ENCODE measurements at places on chromosomes 7 and 10. TPM values are rescaled to one million over a fixed set of nuclear protein-coding genes. Genes with fewer than 3 reads are reported as not detected.
A peak's percentile ranks its signal among the peaks of the same experiment; 100 is the strongest.

- DNase-seq: no peak
Measured at GRCh38 chr10:24556126-24556749, 167.4 kb downstream of the ARHGAP21 start.

DNA sequence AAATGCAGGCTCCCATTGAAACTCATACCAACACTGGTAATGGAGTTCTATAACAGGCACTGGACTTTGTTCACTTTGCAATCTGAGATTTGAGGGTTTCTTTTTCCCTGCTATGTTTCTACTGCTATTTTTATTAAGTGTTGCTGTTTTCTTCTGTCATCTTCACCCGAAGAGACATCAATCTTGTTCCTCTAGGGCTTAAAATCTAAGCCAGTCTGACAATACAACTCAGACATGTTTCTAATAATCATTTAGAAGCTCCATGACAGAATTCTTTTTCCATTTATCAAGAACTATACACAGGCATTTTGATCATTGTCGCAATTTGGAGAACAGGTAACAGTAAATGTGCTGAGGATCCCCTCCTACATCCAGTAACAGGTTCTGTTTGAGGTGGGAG, 98.5 kb upstream of the GNAI1 start:
- DNase-seq: no peak

DNA sequence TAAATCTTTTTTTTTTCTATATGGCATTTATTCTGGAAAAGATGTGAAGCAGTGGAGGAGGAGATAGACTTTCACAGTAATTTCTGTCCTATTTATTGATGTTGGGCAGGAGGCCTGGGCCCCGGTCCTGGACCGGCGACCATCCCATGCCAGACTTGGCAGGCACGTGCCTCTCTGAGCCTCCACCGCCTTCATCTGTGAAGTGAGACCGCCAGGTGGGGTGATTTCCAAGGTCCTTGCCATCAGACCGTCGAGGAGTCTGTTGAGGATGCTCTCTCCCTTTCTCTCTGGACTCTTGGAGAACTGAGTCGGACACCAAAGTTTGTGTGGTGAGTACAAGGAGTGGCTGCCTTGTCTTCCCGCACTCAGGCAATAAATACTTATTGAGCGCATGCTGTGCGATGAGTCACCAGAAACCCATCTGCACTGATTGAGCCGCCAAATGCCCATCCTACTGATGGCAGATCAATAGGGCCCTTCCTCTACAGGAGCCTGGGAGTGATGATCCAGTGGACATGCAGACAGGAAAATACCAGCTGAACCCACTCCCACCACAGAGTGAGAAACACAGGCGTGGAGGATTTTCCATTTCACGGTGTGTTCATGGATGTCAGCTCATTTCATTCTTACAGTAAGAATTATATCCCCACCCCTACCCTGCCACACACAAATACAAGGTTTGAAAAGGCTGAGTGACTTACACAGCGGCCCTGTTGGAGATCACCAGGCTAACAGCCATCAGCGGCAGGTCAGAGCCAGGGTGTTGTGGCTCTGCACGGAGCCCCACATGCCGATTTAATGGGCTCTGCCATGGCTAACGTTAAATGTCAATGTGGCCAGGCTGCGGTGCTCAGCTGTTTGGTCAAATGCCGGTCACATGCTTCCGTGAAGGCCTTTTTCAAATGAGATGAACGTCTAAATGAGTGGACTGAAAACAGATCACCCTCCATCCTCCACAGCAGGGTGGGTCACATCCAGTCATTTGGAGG, 11.5 kb upstream of the PRKAG2 start:
- no peak for DNase-seq

DNA sequence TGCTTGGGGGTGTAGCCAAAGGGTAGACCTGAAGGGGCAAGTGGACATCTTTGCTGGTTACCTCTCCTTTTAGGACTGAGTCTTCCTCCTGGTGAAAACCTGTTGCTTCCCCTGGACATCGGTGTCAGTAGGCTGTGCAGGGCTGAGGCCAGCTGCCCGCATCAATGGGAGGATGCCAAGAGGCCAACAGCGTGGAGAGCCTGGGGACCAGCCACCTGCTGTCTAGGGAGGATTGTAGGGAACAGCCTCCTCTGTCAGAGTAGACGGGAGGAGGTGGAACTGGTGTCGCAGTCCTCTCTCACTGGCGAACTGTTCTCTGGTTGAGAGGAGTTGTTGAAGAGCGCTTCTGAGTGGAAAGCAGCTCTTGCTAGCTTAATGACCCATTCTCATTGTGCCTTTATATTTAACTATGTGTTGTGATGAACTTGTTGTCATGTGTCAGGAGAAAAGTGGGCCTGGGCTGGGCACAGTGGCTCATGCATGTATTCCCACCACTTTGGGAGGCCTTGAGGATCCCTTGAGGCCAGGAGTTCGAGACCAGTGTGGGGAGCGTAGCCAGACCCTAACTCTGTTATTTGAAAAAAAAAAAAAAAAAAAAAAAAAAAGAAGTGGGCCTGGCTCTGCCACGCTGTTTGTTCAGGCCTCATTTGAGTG, 1.8 kb downstream of the SUFU start:
- DNase-seq: no peak

- DNase-seq: no peak
Measured at GRCh38 chr10:34721208-34721840, 93.8 kb downstream of the PARD3 start.

SLC26A3 gene
- total RNA-seq: not detected

GRCh38 chr10:12966067-12966466, 35.4 kb downstream of the CCDC3 start:
- DNase-seq: no peak

GRCh38 chr10:86224354-86225102, 142.1 kb downstream of the GRID1 start:
- no peak for DNase-seq

DNA sequence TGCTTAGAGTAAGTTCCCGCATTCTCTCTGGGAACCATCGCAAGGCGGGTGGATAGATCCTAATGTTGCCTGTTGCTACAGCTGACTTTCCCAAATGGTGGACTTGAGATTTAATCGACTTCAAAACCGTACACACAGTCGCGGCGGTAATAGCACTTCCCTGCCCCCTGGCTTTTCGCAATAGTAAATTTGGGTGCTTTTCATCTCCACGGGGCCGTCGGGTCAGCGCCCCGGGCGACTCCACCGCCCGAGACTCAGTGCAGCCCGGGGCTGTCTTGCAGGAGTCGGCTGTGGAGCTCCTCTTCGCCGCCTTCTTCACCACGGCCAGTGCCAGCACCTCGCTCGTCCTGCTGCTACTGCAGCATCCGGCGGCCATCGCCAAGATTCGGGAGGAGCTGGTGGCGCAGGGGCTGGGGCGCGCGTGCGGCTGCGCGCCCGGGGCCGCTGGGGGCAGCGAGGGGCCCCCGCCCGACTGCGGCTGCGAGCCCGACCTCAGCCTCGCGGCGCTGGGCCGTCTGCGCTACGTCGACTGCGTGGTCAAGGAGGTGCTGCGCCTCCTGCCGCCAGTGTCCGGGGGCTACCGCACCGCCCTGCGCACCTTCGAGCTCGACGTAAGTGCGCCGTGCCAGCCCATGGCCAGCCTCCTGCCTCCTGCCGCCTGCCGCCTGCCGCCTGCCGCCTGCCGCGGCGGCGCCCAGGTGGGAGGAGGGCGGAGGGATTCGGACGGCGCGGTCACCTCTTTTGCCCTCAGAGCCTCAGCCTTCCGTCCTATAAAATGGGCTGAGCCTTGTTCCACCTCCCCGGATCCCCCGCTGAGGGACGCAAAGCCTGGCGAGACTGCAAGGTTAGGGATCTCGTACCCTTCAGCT, 5.3 kb downstream of the CYP26C1 start:
- no peak for DNase-seq

PRSS37 gene
- not detected for total RNA-seq

DNA sequence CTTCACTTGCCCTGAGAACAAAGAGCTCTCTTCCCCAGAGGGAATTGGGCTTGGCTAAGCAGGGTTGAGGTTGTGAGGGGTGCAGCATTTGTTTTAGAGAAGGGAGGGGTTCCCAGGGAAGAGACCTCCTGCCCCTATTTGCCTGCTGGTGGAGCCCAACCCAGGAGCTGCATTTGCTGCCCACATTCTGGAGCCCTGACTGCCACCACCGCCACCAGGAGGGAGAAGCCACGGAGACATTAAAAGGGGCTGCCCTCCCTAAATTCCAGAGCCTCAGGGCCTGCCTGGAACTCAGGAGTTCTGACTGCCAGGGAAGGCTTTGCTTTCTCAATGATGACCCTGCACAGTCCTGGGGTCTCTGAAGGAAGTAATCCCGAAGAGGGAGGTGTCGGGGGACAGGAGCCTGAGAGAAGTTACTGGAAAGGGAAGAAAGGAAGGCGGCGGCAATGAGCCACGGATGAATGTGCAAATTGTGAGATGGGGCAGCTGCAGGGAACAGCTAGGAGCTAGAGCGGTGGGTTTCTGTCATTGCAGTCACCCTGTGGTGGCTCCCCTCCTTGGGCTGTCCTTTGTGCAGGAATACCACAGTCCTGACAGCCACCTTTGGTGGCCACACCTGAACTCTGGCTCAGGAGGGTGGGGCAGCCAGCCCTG, 51.3 kb downstream of the NEURL1 start:
- no peak for DNase-seq

CCL24 gene
- not detected for total RNA-seq

WEE2 gene
- not detected for total RNA-seq

GRCh38 chr7:67890316-67890715, 893.7 kb downstream of the TYW1 start:
- DNase-seq: no peak

- DNase-seq: no peak
Measured at GRCh38 chr7:149625340-149625946, 127.8 kb upstream of the ZNF746 start.

DNA sequence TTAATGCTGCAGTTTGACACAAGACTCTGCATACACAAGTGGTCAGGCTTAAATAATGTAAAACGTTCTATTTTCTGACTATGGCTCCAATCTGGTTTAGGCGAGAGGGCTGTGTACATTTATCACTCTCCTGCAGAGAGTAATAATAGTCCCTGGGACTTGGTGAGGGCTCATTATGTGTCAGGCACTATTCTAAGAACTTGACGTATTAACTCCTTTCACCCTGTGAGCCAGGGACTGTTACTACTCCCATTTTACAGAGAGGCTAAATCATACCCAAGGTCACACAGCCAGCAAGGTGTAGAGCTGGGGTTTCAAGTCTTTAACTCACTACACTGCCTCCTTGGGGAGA, 187.2 kb upstream of the LYZL2 start:
- DNase-seq: no peak

- DNase-seq: no peak
Measured at GRCh38 chr7:102897856-102898531, 14.8 kb upstream of the LRRC17 start.

PLA2G12B gene
- total RNA-seq: not detected

DNA sequence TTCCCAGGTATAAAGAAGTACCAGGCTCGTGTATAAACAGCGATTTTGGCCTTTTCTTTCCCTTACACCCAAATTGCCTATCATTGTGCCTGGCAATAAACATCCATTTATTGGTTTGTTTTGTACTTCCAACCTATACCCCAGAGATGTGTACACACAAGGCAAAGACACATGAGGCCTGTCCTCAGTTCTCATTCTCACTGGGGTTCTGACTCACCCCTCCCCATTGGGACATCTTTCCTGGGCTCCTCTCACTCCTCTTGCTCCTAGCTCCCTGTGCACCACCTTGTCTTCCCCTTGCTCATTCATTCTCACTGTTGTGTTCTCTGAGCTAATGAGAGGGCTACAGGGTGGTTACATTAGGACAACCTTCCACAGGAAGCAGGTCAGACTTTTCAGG, 240.7 kb downstream of the ANK3 start:
- DNase-seq: no peak

ELMO1 gene
- 58.7 TPM for total RNA-seq

DNA sequence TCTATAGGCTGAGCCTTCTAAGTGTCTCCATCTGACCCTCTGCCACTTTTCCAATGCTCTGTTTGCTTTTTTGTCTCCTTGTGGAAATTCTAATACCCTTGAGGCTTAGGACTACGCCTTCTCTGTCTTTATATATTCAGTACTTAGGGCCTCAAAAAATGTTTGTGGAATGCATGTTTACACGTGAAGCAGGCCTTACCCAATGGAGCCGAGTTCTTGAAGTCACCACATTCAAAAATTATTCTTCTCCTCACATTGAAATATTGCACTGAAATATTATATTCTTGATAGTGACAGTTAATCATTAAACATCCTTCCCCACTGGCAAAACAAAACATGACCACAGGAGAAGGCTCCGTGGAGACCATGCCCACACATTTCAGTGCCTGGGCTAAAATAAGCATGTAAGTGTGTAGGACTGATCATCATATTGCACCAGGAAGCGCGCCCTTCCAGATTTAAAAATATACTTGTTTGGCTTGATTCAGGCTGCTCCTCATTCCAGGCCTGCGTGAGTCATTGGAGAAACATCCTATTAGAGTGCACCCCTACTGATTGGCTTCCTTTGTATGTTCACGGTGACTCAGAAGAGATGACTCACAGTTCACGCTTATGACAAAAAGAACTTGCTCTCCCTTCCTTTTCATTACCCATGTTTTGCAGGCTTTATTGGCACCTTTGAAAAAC, 307.4 kb upstream of the AOAH start:
- DNase-seq: peak; percentile 42

CYP51A1 gene
- total RNA-seq: 33.5 TPM

DNA sequence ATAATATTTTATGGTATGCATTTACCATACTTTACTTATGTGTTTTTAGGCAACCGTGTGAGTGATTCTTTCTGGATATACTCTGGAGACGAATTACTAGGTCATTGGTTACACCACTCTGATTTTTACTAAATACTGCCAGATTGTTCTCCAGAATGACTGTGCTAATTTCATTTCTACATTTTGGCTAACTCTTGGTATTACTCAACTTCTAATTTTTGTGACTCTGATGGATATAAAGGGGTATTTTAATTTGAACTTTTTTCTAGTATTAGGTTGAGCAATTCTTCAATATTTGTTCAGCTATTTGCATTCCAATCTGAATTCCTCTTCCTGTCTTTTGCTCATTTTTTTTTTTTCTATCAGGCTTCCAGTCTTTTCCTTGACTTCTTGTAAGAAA, 223.6 kb downstream of the MDFIC start:
- DNase-seq: no peak

- no peak for DNase-seq
Measured at GRCh38 chr10:14562218-14563075, 212.2 kb downstream of the FAM107B start.

- DNase-seq: no peak
Measured at GRCh38 chr7:144384555-144385245, 18.8 kb downstream of the NOBOX start.

DNA sequence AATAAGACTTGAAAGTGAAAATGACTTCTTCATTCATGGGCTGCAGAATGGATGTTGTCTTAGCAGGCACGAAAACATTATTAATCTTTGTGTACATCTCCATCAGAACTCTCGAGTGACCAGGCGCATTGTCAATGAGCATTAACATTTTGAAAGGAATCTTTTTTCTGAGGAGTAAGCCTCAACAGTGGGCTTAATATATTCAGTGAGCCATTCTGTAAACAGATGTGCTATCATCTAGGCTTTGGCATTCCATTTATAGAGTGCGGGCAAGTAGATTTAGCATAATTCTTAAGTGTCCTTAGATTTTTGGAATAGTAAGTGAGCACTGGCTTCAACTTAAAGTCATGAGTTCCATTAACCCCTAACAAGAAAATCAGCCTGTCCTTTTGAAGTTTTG, 33.1 kb downstream of the PTTG1IP2 start:
- no peak for DNase-seq
